MM.1S (cell line): ENCODE measurements at places on chromosomes 3 and 15.

GRCh38 chr15:56699743-56700142 lies 33.6 kb downstream of the ZNF280D start:
- no peak for DNase-seq

DNA sequence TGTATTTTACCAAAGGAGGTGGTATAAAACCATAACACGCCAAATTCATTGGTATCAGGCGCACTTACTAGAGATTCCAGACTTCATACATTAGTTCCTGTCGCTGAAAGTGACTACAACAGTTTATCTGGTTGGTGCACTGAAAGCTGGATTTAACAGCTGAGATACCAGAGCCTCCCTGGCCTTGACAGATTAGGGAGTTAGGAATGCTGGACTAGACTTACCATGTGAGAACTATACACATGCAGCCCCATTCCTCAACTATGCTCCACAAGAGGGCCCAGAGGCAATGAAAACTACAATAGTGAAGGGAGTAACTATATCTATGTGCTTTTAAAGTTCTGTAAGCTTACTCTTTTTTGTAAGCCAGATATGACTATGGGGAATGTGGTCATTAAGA lies 174.4 kb downstream of the STAG1 start:
- no peak for DNase-seq

GRCh38 chr15:79025201-79025600 lies 65.4 kb downstream of the RASGRF1 start:
- DNase-seq: no peak

DNA sequence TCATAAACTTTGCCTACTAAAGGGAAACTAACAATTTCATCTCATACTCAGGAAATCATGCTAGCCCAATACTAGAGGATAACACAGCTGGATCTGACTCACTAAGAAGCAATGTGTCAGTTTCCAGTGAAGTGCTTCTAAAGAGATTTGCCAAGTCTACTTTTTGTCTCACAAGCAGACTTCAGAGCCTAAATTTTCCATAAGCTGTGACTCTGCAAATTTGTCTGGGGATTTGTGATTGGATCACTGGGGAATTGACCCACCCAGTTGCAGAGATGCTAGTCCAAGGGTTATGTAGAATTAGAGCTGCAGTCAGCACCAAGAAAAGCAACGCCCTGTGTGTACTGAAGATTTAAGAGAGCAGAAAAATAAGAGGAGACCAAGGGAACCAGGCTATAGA lies 647.1 kb downstream of the NTRK3 start:
- DNase-seq: no peak

- DNase-seq: peak; percentile 45
These were observed 89.6 kb downstream of the CHST2 start for GRCh38 chr3:143208976-143209714.

- no peak for DNase-seq
These were observed 48.3 kb upstream of the B3GALNT1 start for GRCh38 chr3:161153480-161153879.

DNA sequence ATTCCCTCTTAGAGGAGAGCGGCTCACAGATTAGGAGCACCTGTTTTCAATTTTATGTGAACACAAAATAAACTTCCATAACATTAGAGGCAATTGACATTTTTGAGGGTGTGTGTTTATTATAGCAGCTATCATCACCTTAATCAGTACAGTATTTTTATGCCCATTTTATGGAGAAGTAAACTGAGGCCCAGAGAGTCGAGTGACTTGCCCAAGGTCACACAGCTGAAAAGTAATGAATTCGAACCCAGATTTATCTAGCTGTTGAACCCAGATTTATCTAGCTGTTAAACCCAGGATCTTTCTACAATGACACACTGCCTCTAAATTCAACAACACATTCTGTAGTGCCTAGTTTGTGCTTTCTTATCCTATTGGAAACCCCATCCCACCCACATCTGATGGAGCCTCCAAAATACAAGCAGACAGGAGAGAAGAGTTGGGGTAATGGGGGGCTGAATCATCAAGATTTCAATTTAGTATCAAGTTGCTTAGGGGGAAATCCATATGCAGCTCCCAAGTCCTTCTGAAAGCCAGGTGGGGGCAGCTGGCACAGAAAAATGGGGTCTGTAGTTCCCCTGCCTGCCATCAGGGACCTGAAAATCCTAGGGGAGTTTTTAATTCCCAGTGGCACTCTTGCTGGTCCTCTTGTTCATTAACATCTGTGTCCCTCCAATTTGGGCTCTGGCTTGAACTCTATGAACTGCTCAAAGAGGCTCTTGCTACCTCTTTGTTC lies 50.4 kb upstream of the TRA2B start:
- DNase-seq: no peak

DNA sequence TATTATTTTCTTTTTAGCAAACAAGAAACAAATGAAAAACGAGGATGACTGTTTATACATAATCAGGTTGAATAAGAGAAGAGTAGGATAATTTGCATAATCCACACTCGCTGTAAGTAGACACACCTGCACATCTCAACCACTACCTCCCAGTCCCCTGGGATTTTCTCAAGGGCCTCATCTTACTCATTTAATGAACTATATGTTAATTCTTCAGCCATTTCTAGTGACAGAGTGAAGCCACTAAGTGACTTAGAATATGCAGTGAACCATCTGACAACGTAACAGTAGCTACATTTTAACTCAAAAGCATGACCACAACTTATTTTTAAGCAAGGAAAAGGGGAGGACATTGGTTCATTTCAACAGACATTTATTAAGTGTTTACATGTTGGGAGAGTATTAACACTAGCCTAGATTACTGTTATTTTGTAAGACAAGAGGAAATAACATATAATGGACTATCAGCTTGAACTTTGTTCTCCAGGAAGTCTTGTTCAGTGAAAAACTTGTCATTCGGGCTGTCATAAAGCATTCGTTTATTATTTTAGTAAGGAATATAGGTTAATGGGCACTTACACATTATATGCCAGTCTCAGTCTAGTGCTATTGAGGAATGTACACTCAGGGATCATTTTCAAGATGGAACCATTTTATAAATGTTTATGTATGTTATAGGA lies 173.0 kb upstream of the ROBO2 start:
- DNase-seq: no peak

- DNase-seq: no peak
These were observed 9.5 kb downstream of the SMAD3 start for GRCh38 chr15:67074886-67075229.

- no peak for DNase-seq
These were observed 440.9 kb downstream of the RBMS3 start for GRCh38 chr3:29721789-29722188.
